ENCODE measurements at places on chromosomes 6 and 20.

GRCh38 chr6:87925373-87926060 is 122.1 kb upstream of the SPACA1 start:
- DNase-seq, result peak; percentile 51

DNA sequence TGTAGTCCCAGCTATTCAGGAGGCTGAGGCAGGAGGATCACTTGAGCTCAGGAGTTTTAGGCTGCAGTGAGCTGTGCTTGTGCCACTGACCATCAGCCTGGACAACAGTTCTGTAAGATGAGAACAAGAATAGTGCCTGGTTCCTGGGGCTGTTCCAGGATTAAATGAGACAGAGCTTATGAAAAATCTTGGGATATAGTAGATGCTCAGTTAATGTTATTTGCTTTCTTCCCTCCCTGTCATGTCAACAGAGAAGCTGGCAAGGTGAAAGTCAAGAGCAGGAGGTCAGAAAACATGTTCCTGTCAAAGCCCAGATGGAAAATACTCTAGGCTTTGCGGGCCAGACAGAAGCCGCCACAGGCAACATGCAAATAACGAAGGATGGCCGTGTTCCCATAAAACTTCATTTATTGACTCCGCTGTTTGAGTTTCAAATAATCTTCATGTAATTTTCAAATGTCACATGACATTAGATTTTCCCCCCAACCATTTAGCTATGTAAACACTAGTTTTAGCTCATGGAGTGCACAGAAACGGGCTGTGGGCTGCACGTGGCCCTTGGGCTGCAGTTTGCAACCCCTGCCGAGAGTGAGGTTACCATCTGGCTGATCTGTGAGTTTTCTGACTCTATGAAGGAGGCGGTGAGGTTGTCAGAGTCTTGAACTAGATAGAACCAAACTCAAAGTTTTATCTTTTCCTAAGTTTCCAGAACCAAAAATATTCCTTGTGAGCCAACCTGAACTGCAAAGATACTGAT is 63.4 kb upstream of the PMEPA1 start:
- no peak for DNase-seq

GRCh38 chr6:168181876-168182275 is 102.9 kb upstream of the FRMD1 start:
- no peak for DNase-seq

DNA sequence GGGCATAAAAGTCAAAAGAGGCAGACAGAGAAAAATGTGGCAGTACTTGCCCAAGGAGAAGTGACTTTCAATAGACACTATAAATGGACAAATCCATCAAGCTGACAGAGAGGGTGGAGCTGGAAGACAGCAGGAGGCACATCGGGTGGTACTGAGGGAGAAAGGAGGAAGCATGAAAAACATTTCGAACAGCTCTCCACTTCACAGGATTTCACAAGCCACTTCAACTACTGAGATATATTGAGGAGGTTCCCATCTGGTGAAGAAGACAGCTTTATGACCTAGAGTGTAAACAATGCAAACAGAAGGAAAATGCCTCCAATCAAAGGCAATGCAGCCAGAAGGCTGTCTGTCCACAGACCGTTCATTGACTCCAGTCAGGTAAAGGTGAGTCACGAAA is 259.4 kb upstream of the ECI2 start:
- no peak for DNase-seq

DNA sequence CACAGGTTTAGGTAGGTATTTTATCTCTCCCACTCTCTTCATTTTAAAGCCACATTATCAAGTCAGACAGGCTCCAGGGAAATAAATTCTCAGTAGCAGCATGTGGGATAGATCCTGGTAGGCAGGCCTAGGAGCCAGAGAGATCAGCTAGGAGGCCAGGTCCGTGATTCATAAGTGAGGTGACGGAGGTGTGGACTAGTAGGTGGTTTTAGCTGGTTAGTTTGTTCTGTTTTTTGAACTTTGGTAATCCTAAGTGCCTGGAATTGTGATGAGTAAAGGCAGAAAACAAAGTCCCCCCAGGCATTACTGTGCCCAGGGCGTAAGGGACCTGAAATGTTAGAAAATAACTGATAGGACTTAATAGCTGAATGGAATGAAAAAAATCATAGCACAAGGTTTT is 53.6 kb upstream of the E2F3 start:
- DNase-seq, result no peak

- peak; percentile 41 for DNase-seq
These were observed 15.6 kb downstream of the CHRNA4 start for GRCh38 chr20:63345328-63346100.

DNA sequence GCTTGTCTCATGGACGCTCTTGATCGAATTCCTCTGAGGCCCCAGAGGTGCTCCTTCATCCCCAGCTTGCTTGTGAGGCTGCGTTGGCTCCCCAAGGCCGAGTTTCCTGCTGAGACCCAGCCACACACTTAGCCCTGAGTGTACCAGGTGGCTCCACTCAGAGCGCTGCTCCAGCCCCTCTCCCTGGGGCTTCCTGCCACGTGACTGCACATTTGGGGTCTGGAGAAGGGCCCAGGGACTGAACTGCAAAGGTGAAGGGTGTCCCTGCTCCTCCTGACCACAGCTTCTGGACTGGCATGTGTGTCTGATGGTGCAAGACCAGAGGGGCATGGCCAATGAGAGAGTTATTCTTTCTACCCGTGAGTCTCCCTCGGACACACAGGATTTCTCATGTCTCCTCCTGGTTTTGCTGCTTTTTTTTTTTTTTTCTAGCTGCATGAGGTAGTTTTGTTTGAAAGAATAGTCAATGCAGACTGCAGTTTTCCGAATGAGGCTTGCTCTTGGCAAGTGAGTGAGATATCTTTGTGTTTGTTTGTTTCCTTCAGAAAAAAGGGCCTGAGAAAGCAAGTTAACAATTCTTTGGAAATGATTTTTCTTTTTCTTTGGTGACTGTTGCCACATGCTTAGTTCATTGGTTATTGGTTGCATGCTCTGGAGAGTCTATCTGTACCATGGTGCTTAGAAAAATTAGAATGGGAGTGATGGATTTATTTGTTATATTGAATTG is 3.1 kb upstream of the ZNF831 start:
- DNase-seq, result no peak

DNA sequence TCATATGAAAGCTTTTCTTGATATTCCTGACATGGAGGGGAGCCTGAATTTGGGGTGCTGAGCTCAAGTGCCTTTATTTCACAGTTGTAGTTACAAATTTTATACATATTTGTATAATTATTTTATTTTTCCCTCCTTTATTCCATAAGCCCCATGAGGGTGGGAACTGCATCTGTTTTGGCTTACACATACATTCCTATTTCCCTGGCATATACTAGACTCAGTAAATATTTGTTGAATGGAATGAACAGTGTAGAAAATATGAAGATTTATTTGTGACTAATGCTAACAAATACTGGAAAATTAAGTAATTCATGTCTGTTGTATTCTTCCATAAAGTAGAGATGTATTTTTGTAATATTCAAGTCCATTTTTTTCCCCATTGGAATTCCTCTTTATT is 127.1 kb downstream of the MYO6 start:
- DNase-seq, result no peak

GRCh38 chr20:15236812-15237211 is 899.4 kb upstream of the FLRT3 start:
- DNase-seq, result no peak

GRCh38 chr6:154686162-154686561 is 47.1 kb upstream of the SCAF8 start:
- no peak for DNase-seq

DNA sequence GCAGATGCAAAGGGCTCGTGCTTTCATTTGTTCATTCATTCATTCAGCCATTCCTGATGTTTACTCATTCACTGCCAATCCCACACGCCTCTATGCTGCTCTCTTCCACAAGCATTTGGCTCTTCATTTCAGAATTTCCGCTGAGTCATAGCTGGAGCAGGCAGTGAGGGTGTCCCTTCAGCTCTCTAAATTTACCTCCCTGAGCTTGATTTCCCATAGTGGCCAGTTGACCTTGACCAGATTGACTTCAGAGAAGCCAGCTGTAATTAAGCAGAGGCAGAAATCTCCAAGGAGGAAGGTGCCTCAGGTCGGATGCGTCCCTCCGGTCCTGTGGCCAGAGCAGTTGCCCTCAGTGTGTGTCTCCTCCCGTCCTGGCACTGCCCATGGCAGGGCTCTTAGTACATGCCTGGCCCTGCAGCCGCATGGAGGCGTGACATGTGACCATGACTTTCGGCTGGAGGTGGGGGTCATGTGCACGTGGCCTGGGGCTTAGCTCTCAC is 267.2 kb upstream of the ECI2 start:
- DNase-seq, result peak; percentile 85

GRCh38 chr6:132199343-132199742 is 201.9 kb downstream of the MOXD1 start:
- peak; percentile 57 for DNase-seq

- DNase-seq, result no peak
These were observed 164.3 kb upstream of the MLN start for GRCh38 chr6:33967966-33968724.

DNA sequence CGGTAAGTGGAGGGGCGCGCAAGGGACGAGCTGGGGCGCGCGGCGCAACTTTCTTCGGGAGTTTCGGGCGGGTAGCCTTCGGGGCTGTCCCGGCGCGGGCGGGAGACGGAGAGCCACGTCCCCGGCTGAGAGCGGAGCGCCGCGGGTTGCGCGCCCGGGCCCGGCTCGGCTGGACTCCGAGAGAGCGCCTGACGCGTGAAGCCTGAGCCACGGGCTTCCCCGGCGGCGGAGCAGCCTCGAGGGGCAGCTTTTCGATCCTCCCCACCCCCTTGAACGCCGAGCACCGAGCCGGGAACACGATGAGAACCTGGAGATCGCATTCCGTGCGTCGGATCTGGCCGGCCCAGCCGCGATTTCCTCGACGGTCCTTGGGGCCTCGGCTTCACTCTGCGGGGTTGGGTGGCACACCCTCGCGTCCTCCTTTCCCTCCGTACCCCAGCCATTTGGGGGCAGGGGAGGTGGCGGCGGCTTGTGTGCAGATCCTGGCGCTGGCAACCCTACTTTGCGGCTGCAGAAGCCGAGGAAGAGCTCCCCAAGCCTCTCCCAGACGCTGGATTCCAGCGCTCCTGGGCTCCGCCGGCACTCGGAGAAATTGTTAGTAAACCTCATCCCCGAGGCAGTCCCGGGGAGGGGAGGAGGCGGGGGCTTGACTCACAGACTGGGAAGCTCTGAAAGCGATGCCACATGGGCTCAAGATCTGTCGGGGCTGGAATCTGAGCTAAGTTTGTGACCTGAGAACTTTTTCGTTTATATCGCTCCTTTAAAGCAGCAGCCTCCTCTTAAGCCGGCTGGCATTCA is 572 bp downstream of the DSE start:
- DNase-seq, result peak; percentile 81

- DNase-seq, result peak; percentile 84
These were observed 44.8 kb upstream of the SLC2A12 start for GRCh38 chr6:134097114-134097707.

- no peak for DNase-seq
These were observed 18.2 kb downstream of the AKAP12 start for GRCh38 chr6:151257985-151258445.

DNA sequence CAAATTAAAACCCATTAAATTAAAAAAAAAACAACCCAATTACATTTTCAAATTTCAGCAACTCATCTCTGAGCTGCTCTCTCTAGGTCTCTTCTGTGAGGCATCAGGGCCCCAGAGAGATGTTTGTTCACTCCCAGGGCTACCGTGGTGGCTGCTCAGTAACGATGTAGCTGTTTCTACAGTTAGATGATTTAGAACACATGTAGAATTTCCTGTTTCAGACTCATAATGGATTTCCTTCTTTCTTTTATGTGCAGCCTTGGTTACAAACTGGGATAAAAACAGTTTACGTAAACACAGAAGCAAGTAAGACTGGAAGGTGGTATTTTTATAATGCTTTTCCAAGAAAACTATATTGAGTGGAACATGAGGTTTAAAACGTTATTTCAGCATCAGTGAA is 116.1 kb upstream of the CCN2 start:
- DNase-seq, result peak; percentile 76

- DNase-seq, result no peak
These were observed 35.2 kb downstream of the SAMD3 start for GRCh38 chr6:130187335-130188206.

DNA sequence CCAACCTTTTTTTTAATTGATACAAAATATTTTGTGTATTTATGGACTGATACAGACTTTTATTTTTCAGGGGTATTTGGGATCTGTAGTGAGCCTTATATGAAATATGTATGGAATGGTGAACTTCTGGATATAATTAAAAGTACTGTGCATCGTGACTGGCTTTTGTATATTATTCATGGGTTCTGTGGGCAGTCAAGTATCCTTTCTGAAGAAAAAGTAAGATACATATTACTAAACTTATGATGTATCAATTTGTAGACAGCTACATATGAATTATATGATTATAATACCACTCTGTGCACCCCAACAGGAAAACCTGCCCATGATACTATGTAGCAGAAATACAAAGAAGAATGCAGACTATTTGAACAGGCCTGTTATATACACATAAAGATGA is 47.2 kb downstream of the FIG4 start:
- DNase-seq, result no peak
